GM12878 (cell line): ENCODE measurements at places on chromosomes 1 and 21. TPM values are rescaled to one million over a fixed set of nuclear protein-coding genes. Genes with fewer than 3 reads are reported as not detected.
A peak's percentile ranks its signal among the peaks of the same experiment; 100 is the strongest.

The ANXA9 gene
- total RNA-seq = not detected in 2 replicates

The LY9 gene
- total RNA-seq = 8.9 and 11.0 TPM in 2 replicates

The SMIM1 gene
- total RNA-seq = 0.53 TPM in 1 of 2 replicates, not detected in the other

The RIMKLA gene
- 0.05 and 0.19 TPM in 2 replicates for total RNA-seq

The PMVK gene
- 72.5 and 74.7 TPM in 2 replicates for total RNA-seq

The TNFRSF4 gene
- 6.1 and 6.5 TPM in 2 replicates for total RNA-seq

The ASAP3 gene
- 0.66 and 0.92 TPM in 2 replicates for total RNA-seq

The SPRR2B gene
- not detected in 2 replicates for total RNA-seq

The HCN3 gene
- total RNA-seq = 2.5 and 2.8 TPM in 2 replicates

The DAB1 gene
- 0.10 TPM in 1 of 2 replicates, not detected in the other for total RNA-seq

The PEX11B gene
- 31.1 and 33.2 TPM in 2 replicates for total RNA-seq

- DNase-seq = no peak
Observed at GRCh38 chr1:114669562-114670082, at the start of gene DENND2C. Gene DENND2C, minus strand, starts transcription at chr1:114670049. Its CDS starts 44,065 bp downstream, at chr1:114625984.

- DNase-seq = peak; percentile 82
Observed at GRCh38 chr1:221794079-221794670, 52.3 kb upstream of the DUSP10 start.

DNA sequence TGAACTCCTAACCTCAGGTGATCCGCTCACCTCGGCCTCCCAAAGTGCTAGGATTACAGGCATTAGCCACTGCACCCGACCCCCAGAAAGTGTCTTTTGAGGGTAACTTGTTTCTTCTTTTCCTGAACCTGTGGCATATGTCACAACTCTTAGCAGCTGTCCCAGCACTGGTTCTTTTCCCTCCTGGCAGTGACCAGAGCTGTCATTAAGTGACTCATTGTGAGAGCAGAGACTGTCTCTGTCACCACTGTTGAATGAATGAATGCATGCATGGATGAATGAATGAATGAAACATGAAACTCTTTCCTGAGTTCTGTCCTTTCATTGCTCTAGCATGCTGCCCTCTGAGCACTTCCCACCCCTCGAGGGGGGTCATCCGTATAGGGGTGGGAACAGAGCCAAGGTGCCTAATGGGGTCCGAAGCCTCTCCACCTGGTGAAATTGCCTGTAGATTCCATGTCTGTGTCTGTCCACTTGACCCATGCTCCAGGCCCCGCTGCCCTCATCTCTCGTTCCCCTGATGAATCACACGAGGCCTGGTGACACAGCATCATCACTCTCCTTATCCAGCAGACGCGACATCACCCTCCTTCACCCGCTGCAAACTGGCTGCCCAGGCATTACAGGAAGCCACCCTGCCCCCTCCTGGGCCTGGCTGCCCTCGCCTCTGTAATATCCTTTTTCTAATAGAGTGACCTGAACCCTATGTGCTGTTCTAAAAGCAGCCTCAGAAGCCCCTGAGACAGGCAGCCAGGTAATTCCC, 75.0 kb downstream of the IGSF21 start:
- no peak for DNase-seq

DNA sequence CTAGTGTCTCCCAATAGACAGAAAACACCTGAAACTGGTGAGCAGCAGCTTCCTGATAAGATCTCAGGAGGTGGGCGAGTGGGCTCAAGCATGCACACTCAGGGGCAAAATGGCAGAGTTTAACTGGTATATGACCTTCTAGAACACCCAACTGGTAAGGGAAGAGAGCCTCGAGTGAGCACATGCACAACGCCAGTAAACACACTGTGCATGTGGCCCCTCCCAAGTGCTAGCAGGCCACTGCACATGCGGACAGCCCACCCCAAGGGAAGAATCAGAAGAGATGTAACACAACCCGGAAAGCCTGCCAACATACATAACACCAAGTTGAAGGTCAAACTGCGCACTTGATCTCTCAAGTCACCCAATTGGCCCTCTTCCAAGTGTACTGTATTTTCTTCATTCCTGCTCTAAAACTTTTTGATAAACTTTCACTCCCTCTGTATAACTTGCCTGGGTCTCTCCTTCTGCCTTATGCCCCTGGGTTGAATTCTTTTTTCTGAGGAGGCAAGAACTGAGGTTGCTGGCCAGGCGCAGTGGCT, 138.2 kb downstream of the GLUL start:
- DNase-seq = no peak

GRCh38 chr21:45724345-45724961, 80.9 kb downstream of the PCBP3 start:
- no peak for DNase-seq

DNA sequence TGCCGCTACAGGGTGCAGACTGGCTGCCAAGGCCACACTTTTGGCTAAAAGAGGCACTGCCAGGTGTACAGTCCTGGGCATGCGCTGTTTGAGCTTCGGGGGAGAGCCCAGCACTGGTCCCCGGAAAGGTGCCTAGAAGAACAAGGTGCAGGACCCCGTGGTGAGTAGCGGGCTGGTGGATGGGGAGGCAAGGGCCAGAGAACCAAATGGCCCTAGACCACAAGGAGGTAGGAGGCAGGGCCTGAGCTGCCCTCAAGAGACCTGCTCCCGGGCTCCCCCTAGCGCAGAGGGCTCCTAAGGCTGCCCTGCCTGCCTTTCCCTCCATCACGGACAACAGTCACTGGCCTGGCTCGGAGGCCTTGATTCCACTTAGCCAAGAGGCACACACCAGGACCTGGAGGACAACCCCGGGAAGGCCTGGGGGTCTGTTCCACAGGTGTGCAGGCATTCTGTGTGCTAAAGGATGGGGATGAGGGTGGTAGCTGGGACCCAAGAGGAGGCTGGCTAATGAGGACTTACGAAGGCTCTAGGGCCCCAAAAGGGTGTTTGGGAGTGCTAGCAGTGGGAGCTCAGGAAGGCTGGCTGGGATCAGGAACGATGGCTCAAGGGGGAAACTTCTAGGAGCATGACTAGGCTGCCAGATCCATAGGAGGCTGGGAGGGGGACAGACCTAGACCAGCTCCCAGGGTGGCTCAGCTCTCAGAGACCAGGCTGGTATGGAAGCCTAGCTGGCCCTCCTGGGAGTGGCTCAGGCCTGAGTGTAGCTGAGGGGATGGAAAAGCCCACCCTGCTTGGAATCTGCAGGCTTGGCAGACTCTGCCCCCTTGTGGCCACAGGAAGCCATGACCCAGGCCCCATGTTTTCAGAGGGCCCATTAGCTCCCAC, 742 bp downstream of the ARTN start:
- no peak for DNase-seq

DNA sequence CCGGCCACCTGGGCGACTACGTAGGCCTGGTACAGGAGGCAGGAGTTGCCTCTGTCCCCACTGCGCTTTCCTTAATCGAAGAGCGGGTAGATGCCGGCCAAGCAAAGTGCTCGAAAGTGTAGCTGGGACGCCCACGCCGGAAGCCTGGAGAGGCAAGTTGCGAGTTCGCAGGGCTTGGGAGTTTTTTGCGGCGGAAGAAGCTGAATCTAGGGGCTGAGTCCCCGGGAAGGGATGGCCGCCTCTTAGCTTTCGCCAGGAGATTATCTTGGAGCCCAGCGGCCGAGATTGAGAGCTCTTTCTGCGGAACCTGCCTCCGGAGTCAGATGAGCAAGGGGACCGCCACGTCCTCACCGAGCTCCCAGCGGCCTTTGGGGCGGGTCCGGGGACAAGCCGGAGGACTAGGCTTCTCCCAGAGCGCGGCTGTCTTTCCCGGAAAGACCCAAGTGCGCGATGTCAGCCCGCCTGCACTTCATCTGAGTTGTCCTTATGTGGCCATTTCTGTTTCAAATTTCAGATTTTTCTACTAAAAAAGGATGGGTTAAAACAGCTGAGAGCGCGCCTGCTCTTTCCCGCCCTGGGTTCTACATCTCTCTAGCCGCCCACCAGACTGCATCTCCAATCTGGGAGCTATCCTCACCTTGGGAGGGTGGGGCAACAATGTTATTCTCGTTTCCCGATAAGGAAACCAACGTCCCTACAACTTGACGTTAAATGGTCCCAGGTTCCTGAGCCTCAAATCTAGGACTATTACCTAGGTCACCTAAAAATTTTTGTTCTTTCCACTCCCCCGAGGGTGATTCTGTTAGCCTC, 12.4 kb upstream of the TBX15 start:
- no peak for DNase-seq

DNA sequence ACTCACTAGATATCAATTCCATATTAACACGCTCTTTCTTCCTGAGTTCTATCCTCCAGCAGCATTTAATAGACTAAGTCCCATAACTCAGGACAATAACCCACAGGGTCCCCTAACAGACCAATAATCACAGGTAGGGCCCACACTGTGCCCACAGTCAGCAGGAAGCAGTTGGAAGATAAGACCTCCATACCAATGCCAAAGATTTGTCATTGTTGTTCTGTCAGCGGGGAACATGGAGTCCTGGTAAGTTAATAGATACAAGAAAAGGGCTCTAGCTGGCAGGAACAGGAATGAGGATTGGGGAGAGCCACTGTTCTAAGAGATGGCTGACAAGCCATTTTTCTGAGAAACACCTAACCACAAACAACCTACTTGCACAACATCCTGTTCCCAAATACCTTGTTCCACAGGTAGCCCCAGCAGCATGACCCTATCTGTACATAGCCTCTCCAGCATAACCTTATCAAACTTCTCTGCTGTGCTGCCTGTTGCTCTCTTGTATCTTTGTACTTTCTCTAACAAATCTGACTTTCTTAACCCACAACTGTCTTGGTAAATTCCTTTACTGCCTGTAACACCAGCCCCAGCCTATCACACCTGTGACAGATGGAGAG, 142.0 kb upstream of the KCNJ15 start:
- no peak for DNase-seq

- peak; percentile 27 for DNase-seq
Observed at GRCh38 chr1:34796990-34797389, 4.2 kb downstream of the GJA4 start.

- no peak for DNase-seq
Observed at GRCh38 chr1:159444511-159444910, 5.0 kb downstream of the OR10J1 start.

- DNase-seq = no peak
Observed at GRCh38 chr21:15842565-15842880, 112.7 kb downstream of the USP25 start.

- DNase-seq = no peak
Observed at GRCh38 chr1:234980291-234980644, 148.4 kb downstream of the TOMM20 start.

- no peak for DNase-seq
Observed at GRCh38 chr1:224392411-224393249, 36.0 kb downstream of the CNIH4 start.

DNA sequence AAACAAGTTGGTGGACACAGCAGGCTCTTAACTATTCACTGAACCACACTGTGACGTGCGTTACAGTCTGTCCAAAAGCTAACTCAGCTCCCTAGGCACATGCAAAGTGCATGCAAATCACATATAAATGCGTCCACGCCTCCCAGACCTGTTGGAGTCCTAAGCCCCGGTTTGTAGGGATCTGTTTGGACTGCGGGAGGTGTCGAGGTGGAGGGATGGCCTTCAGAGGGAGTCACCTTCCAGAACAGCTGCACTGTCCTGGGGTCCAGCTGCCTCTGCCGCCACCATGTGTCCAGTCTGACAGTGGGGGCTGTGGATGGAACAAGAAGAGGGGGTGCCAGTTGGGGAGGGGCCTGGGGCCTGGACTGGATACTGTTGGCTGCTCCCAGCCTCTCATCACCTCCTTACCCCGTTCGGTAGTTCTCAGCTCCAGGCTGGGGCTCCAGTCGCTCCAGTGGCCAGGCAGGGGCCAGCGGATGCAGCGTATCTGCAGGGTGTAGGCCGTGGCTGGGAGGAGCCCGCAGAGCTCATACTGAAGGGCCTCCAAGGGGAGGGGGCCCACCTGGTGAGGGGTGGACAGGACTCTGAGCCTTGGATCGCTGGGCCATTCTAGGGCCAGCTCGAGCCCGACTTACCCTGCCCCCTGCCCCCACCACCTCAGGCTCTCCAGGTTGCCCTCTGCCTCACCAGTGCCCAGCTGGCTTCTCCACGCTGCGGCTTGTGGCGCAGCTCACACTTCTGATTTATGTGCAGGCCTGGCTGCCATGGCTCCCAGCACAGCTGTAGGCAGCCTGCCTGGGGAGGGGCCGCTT, 7.9 kb upstream of the MRPS15 start:
- DNase-seq = no peak

- no peak for DNase-seq
Observed at GRCh38 chr1:228337031-228337564, 69.5 kb downstream of the TRIM11 start.

DNA sequence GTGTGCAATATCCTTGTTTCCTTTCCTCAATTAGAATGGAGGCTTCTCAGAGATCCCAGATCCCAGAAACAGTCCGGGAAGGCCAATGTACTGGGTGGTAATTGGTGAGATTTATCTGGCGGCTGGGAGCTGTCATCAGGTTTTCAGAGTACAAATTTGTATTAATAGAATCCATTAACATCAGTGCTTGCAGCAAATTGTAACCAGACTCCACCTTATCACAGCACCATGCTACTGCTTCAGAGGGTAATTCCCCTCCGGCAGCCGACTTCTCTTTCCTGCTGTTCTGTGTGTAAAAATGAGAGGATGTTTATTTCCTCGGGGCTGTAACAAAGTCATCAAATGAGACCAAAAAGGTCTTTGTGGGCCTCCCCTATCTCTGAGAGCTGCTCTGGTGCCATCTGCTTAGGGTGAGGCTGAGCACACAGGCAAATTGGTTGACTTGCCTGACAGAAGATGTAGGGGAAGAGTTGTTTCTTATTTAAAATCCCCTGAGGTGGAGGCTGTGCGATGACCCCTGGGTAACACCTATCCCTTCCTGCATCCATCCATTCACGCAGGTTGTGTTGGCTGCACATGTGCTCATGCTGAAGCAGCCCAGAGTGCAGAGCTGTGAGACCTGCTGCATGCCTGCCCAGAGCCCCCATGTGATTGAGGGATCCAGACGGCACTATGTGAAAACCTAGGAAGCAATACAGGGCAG, 19.2 kb downstream of the NFASC start:
- no peak for DNase-seq

DNA sequence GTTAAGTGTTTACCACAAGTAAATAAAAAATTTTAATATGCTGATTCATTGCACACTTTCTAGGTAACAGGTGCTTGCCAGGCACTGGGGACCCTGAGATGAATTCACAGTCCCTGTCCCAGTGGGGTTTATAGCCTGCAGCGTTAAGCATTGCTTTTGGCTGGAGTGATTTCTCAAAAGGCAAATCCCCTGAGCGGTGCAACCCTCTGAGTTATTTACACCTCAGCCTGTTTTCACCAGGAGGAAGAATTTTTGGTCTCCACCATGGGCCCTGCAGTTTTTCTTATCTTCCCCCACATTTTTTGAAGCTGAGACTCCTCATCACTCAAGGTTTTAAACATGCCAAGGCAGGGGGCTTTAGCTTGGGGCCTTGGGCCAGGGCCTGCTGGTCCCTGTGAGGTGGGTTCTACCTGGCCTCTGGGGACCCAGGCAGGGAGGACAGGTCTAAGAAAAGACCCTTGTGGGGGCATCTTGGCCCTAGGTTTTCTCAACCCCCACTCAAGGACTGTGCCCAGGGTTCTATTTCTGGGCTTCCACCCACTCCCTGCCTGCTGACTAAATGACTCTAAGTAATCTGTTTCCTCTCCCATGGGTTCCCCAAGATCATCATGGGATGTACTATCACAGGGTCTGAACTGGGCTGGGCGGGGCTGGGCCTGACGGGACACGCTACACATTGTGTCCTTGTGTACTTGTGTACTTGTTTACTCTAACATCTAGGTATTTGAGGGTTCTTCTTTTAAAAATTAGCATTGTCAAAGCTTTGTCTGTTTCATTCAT, 10.2 kb upstream of the CHIT1 start:
- DNase-seq = no peak
